ENCODE measurements at places on chromosomes 11 and 22.
A peak's percentile ranks its signal among the peaks of the same experiment; 100 is the strongest.

GRCh38 chr22:36398601-36399471, 11.1 kb upstream of the MYH9 start:
- DNase-seq: no peak

GRCh38 chr11:124894606-124895430, 2.8 kb downstream of the ROBO4 start:
- DNase-seq: no peak

DNA sequence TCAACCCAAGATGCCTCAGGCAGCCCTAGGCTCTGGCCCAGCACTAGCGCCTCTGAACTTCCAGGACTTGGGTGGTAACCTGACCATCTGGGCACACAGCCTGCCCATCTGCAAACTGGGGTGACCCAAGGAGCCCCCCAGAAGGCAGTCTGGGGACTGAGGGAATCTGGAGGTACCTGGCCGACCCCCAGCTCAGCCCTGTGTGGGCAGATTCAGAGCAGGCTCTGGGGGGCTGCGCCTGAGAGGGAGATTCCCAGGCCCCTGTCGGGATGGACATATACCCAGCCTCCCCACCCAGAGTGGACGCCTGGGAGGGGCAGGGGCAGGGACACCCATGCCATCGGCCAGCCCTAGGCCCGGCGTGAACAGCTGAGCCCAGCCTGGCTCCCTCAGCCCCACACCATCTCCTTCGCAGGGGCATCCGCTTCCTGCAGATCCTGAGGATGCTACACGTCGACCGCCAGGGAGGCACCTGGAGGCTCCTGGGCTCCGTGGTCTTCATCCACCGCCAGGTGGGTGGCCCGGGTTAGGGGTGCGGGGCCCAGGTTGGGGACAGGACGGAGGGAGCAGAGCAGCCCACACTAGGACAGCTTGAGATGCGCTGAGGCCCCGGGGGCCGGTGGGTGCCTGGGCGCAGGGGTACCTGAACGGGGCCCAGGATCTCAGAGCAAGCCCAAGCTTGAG, 126.9 kb downstream of the KCNQ1 start:
- DNase-seq: no peak

GRCh38 chr22:33350961-33351360, 292.8 kb upstream of the SYN3 start:
- no peak for DNase-seq

DNA sequence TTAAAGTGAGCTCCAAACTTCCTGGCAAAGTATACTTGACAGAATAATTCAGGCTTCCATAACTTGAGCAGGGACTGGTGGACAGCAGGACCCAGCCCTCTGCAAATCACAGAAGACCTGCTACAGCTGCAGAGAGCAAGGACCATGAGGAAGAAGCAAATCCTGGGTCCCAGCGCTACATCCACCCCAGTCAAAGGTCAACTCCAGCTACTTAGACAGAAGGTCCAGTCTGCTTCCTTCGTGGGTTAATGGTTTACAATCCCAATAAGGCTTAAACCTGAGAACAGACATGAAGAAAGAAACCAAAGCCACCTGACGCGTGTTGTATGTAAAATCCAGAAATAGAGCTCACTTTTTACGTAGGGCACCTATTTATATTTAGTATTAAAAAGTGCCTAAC, 57.7 kb downstream of the SHANK2 start:
- no peak for DNase-seq

- no peak for DNase-seq
Observed at GRCh38 chr22:37054056-37054395, 2.5 kb downstream of the KCTD17 start.

GRCh38 chr11:103085758-103086365, 6.1 kb downstream of the DCUN1D5 start:
- no peak for DNase-seq

DNA sequence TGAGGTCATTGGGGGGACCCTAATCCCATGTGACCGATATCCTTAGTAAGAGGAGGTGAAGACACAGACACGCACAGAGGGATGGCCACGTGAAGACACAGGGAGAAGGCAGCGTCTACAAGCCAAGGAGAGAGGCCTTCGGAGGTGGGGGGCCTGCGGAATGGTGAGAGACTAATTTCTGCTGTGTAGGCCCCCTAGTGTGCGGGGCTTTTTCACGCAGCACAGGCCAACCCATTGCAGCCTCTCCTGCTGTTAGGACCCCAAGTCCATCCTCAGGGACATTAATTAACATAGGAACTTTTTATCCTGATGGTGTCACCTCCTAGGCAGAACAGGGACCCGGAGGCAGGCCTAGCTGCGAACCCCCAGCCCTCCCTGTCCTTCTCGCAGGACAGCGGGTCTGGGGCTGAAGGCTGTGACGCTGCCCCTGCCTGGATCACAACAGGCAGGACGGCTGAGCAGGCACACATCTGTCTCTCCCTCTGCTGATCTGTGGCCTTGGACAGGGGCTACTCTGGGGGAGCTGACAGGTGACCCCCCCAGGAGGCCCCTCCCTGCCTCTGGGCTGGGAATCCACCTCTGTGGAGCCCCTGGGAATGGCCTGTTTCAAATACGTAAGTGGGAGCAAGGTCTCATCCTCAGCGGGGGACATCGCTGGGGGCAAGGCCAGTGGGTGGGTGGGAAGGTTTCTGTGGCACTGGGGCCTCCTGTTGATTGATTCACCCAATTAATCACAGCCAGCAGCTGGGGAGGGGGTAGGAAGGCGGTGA, 7.9 kb downstream of the ASCL2 start:
- DNase-seq: no peak

DNA sequence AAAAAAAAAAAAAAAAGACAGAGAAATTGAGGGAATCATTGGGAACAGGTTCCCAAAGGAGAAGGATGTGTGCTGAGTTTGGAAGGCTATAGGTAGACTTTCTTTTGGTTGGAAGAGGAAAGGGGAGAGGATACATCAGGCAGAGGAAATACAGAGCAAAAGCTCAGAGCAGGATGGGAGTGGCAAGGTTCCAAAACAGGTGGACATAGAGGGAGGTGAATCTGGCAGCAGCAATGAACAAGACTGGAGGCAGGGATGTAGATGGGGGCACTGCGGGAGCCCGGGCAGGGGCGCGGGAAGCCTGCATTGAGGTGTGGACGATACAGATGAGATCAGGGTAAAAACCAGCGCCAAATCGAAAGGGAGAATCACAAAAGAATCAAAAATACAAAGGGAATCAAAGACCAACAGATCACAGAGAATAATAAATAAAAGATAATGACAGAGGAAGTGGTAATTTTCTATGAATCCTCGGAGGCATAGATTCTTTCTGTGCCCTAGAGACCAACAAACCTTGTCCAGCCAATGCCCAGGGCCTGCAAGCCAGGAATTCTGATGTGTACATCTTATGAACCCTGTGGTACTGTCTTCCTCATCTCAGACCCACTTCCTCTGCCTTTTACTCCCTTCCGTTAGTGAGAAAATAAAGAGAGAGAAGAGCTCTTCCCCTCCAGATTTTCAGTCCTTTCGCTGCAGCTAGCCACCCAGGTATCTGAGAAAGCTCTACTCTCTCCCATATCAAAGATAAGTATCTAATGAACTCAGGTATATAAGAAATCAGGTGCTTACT, 70.3 kb downstream of the SLC1A2 start:
- no peak for DNase-seq

- no peak for DNase-seq
Observed at GRCh38 chr11:126521196-126521595, 165.7 kb downstream of the ST3GAL4 start.

- no peak for DNase-seq
Observed at GRCh38 chr22:35217527-35217926, 39.8 kb upstream of the HMGXB4 start.

- no peak for DNase-seq
Observed at GRCh38 chr11:296171-297050, 2.9 kb downstream of the IFITM5 start.

DNA sequence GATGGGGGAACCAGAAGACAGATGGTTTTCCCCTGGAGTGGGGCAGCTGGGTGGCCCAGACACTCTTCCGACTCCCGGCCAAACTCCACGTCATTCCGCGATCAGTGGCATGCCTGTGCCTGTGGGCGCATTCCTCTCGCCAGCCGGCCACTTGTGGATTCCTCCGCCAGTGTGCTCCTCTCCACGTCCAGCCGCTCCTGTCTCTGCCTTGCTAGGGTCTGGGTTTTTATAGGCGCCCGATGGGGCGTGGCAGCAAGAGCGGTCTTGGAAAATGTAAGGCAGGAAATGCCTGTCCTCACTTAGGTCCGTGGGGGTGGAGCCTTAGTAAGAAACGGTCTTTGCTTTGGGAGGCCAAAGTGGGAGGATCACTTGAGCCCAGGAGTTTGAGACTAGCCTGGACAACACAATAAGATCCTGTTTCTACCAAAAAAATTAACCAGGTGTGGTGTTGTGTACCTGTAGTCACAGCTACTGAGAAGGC, 81.6 kb upstream of the SEPTIN5 start:
- no peak for DNase-seq

DNA sequence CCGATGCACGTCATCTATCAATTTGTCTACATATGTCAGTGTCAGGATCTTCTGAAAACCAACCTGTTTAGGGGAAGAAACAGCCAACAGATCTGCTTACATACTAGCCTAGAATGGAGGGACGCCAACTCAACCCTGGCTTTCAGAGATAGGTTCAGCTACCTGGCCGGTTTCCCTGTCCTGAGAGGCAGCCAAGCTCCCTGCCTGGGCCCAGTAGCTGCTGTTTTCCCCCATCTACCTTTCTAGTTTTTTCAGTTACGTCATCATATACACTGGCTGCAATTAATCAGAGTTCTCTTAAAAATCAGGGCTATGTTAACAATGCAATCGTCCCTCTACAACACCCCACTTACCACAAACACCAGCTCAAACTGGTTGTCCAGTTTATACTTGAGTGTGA, 1.0 kb downstream of the SRPRA start:
- DNase-seq: no peak

DNA sequence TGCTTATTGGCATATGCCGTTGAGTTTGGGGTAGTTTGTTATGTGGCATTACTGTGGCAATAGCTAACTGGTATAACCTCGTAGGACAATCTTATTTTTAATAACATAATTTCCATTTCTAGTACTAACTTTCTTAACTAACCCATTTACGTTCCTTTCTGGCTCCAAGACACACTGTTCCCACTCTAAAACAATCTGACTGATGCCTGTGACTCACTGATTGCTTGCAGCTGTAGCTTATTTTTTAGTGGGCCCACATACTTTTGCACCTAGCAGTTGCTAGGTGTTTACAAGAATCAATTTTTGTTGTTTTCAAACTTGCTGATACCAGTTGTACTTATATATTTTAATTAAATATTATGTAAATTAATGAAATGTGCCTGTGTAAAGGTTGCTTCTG, 52.2 kb downstream of the FAT3 start:
- no peak for DNase-seq

DNA sequence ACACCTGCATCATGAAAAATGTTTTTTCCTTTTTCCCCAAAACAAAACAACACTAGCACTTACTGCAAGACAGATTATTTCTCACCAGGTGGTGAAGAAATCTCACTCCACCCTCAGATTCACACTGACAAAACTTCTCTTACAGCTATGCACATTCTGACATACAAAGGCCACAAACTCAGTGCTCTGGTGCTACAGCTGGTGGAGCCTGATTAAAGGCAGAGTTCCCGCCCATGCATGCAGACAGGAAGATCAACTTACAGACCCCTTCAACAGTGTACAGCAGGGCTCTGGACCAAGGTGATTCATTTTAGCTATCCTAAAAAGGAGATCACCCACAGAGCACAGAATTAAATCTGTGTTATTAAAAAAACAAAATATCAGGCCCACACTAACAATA, 112.6 kb downstream of the CADM1 start:
- no peak for DNase-seq

DNA sequence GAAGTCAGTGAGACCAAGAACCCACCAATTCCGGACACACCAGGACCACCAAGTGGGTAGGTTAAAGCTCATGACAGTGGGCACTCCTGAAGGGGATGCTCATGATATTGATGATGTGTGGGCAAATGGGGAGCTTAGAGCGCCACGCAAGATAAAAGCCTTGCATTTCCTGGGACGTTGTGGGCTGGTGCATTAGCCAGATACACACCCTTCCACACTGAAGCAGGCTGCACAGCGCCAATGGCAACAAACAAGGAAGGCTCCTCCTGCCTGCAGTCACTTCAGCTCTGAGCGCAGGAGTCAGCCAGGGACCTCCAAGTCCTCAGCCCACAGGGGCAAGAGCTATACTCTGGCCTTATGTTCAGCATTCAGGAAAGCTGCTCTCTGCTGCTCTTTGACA, 20.6 kb downstream of the TMEM218 start:
- DNase-seq: no peak

- no peak for DNase-seq
Observed at GRCh38 chr11:86035164-86035563, 33.7 kb downstream of the PICALM start.

DNA sequence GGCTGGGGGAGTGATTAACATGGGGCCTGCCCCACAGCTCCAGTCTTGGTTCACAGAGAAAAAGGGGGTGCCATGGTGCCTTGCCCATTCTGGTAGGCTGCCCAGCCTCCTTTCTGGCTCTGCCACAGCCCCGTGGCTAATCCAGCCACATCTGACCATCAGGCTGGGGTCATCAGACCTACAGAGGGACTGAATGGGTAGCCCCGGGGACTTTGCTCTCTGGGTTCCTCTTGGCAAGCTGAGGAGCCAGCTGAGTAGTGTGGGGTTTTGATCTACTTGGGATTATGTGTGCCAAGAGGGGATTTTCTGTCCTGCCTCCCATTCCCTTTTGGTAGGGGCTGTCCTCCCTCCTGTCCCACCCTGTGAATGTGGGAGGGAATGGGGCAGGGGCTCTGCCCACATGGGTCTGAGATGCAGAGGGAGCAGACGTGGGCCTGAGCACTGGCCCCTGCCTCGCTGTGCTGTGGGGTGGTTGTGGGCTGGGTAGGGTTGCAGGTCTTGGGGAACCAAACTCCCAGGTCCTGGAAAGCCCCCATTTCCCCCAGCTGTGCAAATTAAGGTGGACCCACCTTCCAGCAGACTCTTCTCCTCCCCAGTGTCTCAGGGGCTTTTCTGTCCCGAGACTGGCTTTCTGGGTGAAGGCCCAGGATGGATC, 32.0 kb downstream of the CD82 start:
- no peak for DNase-seq

- peak; percentile 72 for DNase-seq
Observed at GRCh38 chr11:128928400-128928799, 14.3 kb downstream of the TP53AIP1 start.

DNA sequence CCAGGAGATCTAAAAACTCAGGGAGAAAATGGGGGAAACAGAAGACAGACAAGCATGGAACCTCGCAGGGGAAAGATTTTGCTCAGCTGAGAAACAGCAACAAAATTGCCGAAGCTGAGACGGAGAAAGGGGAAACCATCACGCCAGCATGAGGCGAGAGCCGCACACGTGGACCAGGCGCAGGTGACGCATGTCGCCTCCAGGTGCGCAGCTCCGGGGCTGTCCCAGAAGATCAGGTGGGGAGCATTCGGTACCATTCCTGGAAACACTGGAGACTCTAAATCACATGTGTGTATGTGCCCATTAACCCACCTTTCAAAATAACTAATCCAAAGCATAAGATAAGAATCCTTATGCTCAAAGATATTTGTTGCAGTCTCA, 121.7 kb downstream of the BRD1 start:
- no peak for DNase-seq

GRCh38 chr22:45698094-45698493, 26.5 kb downstream of the ATXN10 start:
- DNase-seq: no peak

All from GM12891 (cell line).